ENCODE measurements at places on chromosomes 11 and 22.

- H3K4me1 ChIP-seq, result 0 out of 2 replicates have a peak, but pooled peaks cover 4% of the 10 kb centered on the region
- no peak overlapping the region for H3K4me3 ChIP-seq
- no peaks in the 10 kb centered on the region for H3K36me3 ChIP-seq
Observed at GRCh38 chr11:100716838-100717237, 29.8 kb downstream of the ARHGAP42 start.

DNA sequence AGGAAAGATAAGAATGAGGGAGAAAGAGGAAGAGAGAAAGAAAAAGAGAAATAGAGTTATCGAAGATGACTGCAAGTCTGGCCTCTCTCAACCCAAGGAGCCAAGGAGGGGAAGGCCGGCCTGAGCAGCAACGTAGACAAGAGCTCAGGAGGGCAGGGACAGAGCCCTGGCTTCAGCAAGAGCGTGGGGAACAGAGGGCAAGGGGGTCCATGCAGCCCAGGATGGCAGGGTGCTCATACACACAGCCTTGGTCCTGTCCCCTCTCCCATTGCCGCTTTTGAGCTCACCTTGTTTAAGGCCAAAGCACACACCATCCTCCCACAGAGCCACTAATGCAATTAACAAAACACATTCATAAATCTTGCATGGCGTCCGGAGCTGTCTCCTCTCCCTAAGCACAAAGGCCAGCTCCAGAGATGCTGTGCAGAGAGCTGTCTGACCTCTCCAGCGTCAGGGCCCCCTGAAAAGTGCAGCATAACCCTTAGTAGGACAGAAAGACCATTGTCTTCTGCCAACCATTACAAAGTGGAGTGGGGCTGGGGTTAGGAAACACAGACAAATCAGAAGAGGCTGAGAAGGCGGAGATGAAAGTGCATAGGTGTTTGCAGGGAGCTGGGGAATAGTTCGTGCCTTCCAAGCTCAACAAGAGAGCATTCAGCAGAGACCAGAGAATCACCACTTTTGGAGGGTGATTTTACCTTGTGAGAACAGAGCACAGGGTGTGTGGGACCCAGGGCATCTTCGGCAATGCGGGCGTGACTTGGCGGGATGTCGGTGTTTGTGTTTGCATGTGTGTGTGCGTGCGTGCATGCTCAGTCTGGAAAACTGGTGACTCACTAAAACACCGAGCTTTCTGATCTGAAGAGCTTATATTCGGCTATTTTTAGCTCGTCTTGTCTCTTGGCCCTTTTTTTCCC is 28.2 kb upstream of the JAM3 start:
- no peaks in the 10 kb centered on the region for H3K36me3 ChIP-seq
- no peaks in the 10 kb centered on the region for H3K27me3 ChIP-seq
- H3K27ac ChIP-seq, result no peak overlapping the region
- no peak for DNase-seq
- no peak overlapping the region for H3K4me3 ChIP-seq

GRCh38 chr11:72629266-72629665 is 45.0 kb downstream of the PDE2A start:
- no peak overlapping the region for H3K27ac ChIP-seq
- DNase-seq, result no peak

DNA sequence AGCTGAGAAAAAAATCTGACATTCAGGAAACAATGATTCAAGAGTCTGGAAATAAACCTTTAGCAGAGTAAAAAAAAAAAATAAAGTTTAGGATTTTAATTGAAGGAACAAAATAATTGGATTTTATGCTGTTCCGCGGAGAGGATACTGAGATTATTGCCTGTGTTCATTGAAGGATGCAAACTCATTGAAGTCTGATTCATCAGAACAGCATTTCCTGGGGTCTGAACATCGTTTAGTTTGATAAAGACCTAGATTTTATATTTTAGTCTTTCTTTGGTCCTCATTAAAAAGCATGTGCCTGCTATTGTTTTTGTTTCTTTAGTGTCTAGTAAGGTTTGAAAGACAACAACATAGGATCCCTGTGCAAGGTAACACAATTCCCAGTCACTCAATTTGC is 4.5 kb downstream of the TLCD5 start:
- H3K4me3 ChIP-seq, result no peak overlapping the region
- no peaks in the 10 kb centered on the region for H3K36me3 ChIP-seq
- H3K4me1 ChIP-seq, result peaks cover 40% of the 10 kb centered on the region

- H3K4me3 ChIP-seq, result no peak overlapping the region
- no peaks in the 10 kb centered on the region for H3K27me3 ChIP-seq
- no peak for DNase-seq
- H3K36me3 ChIP-seq, result peaks cover 3% of the 10 kb centered on the region
- peaks cover 15% of the 10 kb centered on the region for H3K4me1 ChIP-seq
- H3K27ac ChIP-seq, result peak overlapping the region; percentile 54
Observed at GRCh38 chr11:66369073-66369894, 2.3 kb downstream of the SLC29A2 start.

DNA sequence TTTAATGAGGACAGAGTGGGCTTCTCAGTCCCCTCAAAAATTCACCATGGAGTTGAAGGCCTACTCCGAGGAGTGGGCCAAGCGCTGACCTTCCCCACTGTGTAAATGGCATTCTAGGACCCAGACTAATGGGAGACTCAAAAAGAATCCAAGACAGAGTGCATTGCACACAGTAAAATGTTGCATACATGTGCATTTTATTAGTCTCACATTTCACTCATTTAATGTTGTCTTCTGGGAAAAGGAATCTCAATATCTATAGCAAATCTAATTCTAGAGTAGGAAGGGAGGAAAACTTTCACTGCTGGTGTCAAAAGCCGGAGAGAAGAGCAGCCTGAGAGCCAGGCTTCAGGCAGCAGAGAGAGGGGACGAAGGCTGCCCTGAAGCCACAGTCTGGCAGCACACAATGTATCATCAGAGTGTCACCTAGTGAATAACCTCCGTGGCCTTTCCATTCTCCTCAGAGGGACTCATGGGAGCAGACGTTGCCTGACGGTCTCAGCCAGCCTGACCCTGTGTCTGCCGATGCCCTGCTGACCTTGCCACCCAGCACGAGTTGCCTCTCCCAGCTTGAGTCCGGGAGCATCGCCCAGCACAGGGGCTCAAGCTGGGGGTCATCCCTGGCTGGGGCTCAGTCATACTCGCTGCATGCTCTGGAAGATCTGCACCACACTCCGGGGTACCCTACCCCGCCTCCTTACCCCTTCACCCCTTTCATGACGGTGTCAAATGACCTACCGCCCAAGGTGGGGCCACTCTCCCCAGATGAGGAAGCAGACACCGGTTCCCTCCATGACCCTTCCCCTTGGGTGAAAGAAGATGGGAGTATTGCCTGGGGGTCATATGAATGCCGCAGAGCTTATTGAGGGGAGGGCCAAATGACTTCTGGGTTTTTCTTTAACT is 12.9 kb upstream of the POU2AF3 start:
- no peaks in the 10 kb centered on the region for H3K27me3 ChIP-seq
- DNase-seq, result no peak
- no peak overlapping the region for H3K4me3 ChIP-seq
- H3K36me3 ChIP-seq, result no peaks in the 10 kb centered on the region
- peaks cover 42% of the 10 kb centered on the region for H3K4me1 ChIP-seq

DNA sequence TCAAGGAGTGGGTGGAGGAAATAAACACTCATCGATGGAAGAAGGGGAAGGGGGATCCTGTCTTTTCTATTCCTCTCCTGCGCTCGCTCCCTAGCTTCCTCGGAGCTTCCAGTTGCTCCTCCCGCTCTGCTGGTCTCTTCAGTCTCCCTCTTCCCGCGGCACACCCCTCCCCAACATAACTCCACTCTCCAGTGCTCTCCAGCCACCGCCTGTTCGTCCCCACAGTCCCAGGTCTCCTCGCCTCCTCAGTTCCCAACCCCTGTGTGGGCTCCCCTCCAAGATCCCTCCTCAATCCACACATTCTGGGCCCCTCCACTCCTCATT is 438 bp downstream of the ZW10 start:
- H3K27me3 ChIP-seq, result no peaks in the 10 kb centered on the region
- peak overlapping the region; percentile 72 for H3K4me3 ChIP-seq
- peaks cover 5% of the 10 kb centered on the region for H3K4me1 ChIP-seq
- H3K27ac ChIP-seq, result peak overlapping the region; percentile 97

DNA sequence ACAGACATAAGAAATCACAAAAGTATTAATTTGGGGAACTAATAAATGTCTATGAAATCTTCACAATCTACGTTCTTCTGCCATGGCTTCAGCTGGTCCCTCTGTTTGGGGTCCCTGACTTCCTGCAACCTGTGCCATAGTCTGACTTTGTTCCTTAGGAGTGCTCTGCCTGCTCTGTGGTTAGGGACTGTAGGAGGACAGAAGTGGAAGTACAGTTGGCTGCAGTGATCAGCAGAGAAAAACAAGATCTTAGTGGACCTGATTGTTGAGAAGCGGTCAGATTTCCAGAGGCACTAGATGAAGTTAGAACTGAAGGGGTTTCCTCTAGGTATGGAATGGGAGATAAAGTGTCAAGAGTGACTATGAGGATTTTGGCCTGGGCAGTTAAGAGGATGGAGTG is 80.6 kb downstream of the PPP6R3 start:
- H3K27me3 ChIP-seq, result no peaks in the 10 kb centered on the region
- no peak for DNase-seq

DNA sequence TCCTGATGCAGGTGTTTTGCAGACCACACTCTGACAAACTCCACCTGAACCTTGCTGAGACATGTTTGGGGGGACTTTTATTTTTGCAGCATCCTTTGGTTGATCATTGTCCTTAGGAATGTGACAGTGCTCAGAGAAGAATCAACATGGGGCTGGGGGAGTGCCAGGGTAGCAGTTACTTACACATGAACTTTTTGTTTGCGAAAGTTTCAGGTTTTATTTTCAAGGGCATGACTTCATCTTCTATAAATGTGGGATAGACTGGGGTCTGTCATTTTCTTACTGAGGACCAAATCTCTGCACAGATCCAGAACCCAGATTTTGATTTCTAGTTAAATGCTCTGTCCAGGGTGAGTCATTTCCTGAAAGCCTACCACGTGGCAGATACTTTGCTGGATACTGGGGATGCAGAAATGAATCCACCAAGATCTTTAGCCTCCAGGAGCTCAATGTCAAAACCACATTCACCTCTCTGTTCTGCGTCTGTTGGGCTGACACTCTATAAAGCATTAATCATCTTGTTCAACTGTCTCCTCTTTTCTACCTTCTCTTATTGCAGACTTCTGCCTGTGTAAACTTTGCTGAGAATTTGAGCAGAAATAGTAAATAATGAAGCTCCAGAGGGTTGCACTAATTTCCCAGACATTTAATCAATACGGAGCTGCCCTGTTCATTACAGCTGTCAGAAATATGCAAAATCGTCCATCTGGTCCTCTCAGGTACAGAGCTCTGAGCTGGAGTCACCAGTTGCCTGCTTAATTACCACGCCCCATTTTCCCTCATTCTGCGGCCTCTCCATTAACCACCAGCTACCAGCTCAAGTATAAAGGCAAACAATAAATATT is 387.9 kb downstream of the MIAT start:
- no peaks in the 10 kb centered on the region for H3K36me3 ChIP-seq
- no peaks in the 10 kb centered on the region for H3K4me1 ChIP-seq
- no peaks in the 10 kb centered on the region for H3K27me3 ChIP-seq
- no peak for DNase-seq
- no peak overlapping the region for H3K4me3 ChIP-seq

DNA sequence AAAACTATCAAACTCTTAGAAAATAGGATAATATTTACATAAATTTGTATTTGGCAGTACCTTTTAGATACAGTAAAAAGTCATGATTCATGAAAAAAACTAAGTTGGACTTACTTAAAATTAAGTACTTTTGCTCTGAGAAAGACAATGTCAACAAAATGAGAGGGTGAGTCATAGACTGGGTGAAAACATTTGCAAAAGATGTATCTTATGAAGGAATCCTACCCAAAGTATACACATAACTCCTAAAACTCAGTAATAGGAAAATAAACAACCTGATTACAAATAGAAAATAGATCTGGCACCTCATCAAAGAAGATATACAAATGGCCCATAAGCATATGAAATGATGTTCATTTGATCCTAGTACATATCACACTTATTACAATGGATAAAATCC is 1154.6 kb downstream of the JRKL start:
- no peaks in the 10 kb centered on the region for H3K36me3 ChIP-seq
- no peaks in the 10 kb centered on the region for H3K27me3 ChIP-seq
- H3K4me3 ChIP-seq, result no peak overlapping the region
- no peak for DNase-seq

DNA sequence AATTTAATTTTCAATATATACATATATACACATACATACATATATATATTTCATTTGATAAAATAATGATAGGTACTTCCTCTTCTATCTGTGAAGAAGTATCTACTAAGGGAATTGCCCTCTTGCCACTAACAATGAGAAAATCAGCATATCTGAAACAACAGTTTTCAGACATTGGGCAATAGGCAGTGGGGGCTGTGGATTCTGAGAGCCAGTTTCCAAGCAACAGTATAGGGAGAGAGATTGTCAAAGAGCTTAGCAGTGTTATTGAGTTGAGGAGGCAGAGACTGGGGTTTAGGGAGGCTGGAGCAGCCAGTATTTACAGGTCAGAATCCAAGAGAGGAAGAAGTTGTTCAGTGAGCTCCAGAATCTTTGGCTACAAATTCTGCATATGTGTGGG is 119.3 kb downstream of the ARFGAP2 start:
- H3K4me3 ChIP-seq, result no peak overlapping the region
- no peak for DNase-seq
- H3K4me1 ChIP-seq, result peaks cover 39% of the 10 kb centered on the region
- H3K27ac ChIP-seq, result peak overlapping the region; percentile 30

DNA sequence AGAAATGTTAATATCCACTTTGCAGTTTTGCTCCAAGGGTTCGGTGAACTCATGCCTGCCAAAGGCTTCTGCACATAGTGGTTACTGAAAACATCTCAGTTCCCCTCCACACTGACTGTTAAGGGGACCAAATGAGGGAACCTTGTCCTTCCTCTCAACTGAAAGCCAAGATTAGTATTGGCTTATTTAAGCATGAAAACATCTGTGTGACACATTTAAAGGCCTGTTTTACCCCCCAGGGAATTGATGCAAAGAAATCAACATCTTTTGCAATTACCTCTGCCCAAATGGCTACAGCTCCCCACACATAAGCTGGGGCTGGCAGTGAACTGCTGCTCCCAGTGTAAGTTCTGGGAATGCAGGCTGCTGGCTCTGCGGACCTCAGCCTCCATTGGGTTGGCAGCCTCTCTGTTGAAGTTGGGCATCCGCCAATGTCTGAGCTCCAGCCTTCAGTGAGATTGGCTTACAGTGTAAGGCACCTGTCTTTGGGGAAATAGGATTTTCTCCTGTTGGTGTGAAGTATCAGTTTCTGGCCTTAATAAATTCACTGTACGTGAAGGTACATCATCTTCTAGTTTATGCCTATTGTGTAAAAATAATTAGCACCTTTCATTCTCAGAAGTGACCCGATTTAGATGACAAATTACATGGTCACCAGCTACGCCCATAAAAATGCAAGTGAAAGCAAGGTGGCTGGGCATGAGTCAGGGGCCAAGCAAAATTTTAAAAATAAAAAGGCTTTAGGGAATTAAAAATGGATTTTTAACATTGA is 213.4 kb upstream of the SYN3 start:
- H3K27me3 ChIP-seq, result no peaks in the 10 kb centered on the region
- no peak overlapping the region for H3K4me3 ChIP-seq
- no peaks in the 10 kb centered on the region for H3K36me3 ChIP-seq
- DNase-seq, result no peak

- no peaks in the 10 kb centered on the region for H3K36me3 ChIP-seq
- H3K27me3 ChIP-seq, result no peaks in the 10 kb centered on the region
- H3K27ac ChIP-seq, result peak overlapping the region; percentile 92
- H3K4me3 ChIP-seq, result peak overlapping the region; percentile 46
- H3K4me1 ChIP-seq, result peaks cover 13% of the 10 kb centered on the region
- DNase-seq, result peak; percentile 63
Observed at GRCh38 chr22:37803195-37803638, 4.5 kb upstream of the GCAT start.
